NCI-H460 (cell line): ENCODE measurements at places on chromosomes 3 and 15. TPM values are rescaled to one million over a fixed set of nuclear protein-coding genes. Genes with fewer than 3 reads are reported as not detected.

GRCh38 chr3:58200121-58200709 lies 10.6 kb downstream of the DNASE1L3 start:
- no peak for DNase-seq

CORO2B gene
- total RNA-seq = not detected in 2 replicates

DNA sequence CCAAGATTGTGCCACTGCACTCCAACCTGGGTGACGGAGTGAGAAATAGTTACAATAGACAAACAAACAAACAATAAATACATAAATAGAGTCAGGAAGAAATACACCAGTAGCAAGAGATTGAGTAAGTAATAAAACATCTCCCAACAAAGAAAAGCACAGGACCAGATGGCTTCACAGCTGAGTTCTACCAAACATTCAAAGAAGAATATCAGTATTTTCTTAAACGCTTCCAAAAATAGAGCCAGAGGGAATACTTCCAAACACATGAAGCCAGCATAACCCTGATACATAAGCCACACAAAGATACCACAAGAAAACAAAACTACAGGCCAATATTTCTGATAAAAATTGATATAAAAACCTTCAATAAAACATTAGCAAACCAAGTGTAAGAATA lies 30.7 kb upstream of the IGSF10 start:
- no peak for DNase-seq

BCL2A1 gene
- total RNA-seq = not detected in 2 replicates

GRCh38 chr15:39804026-39804425 lies 21.4 kb upstream of the FSIP1 start:
- no peak for DNase-seq

GRCh38 chr3:110910346-110910955 lies 161.2 kb upstream of the NECTIN3 start:
- DNase-seq = no peak

ADAMTS7 gene
- total RNA-seq = 1.8 and 2.1 TPM in 2 replicates

DNA sequence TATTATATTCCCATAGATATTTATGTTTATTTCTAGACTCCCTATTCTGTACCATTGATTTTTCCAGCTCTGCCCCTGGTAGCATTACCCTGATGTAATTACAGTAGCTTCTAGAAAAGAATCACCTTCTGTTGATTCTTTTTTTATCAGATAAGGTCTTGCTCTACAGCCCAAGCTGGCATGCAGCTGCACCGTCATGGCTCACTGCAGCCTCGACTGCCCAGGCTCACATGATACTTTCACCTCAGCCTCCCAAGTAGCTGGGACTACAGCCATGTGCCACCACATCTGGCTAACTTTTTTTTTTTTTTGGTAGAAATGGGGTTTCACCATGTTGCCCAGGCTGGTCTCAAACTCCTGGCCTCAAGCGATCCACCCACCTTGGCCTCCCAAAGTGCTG lies 41.8 kb downstream of the SLC24A1 start:
- DNase-seq = no peak

- no peak for DNase-seq
Measured at GRCh38 chr3:89087851-89088250, 19.6 kb upstream of the EPHA3 start.

CPNE9 gene
- total RNA-seq = not detected in 2 replicates

NR1D2 gene
- total RNA-seq = 16.9 and 19.4 TPM in 2 replicates

IL16 gene
- total RNA-seq = not detected in 2 replicates

DNA sequence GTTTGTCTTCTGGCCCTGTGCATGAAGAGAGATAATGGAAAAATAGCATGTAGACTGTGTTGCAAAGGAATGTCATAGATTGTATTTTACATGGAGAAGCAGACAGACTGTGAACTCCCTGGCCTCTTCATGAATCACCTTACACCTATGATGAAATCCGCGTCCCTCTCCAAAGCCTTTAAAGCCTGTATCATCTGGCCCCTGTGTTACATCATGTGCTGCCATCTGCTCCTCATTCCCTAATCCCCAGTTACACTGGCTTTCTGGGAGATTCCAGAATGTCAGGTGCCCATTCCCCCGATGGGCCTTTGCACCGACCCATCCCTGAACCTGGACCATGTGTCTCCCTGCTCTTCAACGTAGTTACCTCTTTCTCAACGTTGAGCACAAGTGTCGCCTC lies 190.8 kb downstream of the ADAMTSL3 start:
- DNase-seq = no peak

- DNase-seq = no peak
Measured at GRCh38 chr15:101457696-101458095, 31.8 kb downstream of the PCSK6 start.

GRCh38 chr15:84953726-84954125 lies 27.9 kb upstream of the PDE8A start:
- DNase-seq = no peak

DNA sequence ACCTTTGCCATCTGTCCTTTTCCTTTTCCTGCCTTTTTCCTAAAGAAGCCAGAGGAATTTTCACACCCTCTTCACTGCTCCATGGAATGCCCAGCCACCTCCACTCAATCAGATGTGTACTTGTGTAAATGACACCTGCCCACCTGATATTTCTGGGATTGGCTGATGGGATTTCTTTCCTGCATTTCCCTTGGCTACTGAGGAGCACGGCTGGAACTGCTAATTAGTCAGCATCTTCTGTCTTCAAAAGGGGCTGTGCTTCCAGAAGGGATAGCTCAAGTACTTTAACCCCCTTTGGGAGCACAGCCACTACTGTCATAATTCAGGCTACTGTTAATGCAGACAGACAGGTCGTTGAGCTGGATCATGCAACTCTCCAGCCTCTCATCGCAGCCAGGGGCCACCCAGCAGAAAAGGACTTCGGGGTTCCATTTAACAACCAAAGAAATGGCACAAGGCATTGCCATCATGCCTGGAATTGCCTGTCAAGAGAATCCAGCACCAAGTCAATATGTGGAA lies 38.6 kb downstream of the MGLL start:
- no peak for DNase-seq

GRCh38 chr15:77738441-77739302 lies 106.0 kb upstream of the LINGO1 start:
- no peak for DNase-seq

- DNase-seq = no peak
Measured at GRCh38 chr3:186143250-186143649, 34.4 kb upstream of the ETV5 start.

DNA sequence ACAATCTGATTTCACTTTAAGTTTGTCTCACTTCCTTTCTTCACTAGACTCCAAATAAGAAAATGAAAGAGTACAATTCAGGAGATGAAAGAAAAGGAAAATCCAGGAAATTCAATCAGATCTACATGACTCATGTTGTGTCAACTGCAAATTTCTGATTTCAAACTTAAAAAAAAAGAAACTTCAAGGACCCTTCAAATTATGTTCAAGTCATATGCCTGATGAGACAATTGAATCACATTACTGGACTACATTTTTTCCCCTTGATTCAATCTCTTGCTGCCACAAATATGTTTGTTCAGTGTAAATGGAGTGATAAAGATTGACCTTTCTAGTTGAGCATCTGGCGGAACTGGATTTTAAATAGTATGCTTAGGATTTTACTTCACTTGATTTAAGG lies 37.4 kb downstream of the FRMD5 start:
- DNase-seq = no peak

DNA sequence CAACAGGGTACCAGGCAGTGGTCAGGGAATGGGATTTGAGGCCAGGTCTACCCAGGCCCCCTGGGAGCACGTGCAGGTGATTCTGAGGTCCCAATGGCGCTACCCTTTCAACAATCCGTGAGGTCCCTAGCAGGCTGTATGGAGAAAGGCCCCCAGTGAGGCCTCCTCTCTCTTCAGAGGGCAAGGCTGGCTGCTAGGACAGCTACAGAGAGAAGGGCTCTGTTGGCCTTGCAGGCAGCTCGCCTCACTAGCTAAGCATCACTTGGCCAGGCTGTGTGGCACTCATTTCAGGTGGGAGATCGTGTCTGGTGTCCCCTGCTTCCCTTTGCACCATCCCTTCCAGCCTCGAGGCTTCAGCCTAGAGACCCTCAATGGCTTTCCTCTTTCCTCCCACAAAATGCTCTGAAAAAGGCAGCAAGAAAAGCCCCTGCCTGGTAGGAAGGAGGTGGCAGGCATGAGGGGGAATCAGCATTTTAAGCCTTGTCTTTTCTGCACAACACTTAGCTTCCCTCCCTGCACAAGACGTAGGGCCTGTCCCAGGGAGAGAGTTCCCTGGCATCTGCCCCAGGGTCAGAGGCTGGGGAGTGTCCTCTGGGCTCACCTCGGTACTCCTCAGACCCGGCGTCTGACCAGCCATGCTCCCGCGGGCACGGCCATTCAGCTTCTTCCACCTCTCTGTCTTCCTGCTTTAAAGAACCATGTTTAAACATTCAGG lies 111.8 kb downstream of the ASB7 start:
- DNase-seq = no peak

DNAJA4 gene
- total RNA-seq = 0.12 TPM in 1 of 2 replicates, not detected in the other

SCN5A gene
- total RNA-seq = 0.06 and 0.10 TPM in 2 replicates

HRG gene
- 0.10 TPM in 1 of 2 replicates, not detected in the other for total RNA-seq

- DNase-seq = no peak
Measured at GRCh38 chr3:56157693-56158362, 310.4 kb downstream of the ERC2 start.

DNA sequence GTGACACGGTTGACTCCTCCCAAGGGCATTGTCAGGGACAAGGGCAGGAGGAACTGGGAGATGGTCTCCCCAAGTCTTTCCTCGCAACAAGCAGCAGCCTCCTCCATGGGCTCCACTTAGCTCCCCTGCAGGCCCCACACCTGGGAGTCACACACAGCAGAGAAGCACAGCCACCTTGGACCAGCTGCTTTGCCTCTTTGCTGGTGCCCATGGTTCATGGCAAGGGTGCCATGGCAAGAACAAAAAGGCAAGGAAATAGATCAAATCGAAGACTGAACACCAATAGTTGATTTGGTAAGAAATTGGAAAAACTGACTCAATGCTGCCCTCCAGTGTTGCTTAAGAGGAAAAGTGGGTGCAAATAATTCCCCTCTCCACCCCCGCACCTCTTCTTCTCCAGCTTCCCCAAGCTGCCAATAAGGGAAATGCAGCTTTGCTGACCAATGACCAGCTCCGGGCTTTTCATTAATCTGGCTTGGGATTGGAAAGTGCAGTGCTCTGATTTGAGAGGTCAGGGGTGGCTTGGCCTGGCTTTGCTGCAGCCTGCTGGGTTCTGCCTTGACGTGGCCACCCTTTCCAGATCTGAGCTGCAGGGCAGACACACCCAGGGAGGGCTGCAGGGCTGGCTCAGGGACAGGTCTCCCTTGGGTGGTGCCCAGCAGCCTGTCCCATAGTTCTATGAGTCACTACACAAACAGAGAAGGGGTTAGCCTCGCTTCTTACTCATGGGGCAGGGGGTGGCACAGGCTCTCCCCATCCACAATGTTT lies 162.0 kb downstream of the KLF13 start:
- peak; percentile 80 for DNase-seq

GRCh38 chr3:191070201-191070600 lies 128.8 kb upstream of the OSTN start:
- DNase-seq = no peak

P2RY1 gene
- 2.2 and 3.7 TPM in 2 replicates for total RNA-seq

- peak; percentile 33 for DNase-seq
Measured at GRCh38 chr3:111803123-111803593, 55.9 kb upstream of the PHLDB2 start.

DNA sequence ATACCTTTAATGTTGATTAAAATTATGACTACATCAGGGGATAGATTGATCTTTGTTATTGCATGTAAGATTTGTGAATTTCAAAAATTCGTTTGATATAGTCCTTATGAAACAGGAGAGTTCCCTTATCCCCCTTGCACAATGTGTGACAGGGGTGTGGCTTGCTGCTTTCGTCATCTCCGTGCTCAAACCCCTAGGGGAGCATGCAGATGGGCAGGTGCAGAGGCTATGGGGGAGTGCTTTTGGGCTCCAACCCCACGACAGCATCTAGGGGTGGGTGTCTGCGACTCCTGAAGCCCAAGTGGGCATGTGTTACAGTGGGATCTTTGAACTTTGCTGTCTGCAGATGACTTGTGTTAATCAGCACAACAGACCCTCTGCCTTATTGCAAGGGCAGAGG lies 360.1 kb upstream of the GOLIM4 start:
- DNase-seq = no peak

DNA sequence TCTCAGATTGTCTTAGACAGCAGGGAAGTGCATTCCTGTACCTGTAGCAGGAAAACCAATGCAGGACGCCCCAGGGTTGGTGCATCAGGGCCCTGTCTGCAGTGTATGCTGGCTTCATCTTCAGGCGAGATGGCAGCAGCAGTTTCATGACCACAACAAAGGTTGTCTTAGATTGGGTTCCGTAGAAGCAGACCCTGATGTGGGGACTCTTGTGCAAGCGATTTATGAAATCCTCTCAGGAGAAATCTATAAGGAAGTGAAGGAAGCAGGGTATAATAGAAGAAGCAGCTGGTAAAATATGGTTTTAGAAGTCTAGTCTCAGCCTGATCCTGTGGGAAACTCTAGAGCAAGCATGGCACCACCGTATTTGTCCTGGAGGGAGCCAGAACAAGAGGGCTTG lies 25.0 kb downstream of the DNAH1 start:
- no peak for DNase-seq

GANC gene
- 9.2 and 12.6 TPM in 2 replicates for total RNA-seq

DNA sequence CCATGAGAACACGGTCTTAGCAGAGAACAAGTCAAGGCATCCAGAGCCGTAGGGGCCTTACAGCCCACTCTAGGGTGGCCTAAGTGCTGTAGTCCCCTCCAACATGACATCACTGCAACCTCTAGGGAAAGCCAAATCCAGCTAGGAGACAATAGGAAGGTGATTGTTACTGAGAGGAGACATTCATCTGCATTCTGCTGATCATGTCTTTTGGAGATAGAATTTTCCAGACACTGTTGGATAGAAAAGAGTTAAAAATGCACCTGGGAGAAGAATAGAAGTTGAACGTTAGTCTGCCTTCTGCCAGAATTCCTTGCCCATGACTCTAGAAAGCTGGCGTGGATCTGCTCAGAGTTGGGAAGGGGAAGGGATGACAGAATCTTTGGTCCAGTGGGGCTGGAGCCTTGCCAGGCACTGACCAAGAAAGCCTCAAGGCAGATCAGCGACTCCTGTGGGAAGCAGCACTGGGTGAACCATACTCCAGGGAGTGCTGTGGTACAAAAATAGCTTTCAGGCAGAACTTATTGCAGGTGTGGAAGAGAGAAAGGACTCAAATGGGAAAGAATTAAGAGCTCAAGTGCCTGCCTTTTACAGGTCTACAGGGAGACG lies 44.8 kb upstream of the RAF1 start:
- DNase-seq = no peak

GRCh38 chr3:154060238-154061000 lies 60.8 kb upstream of the ARHGEF26 start:
- DNase-seq = no peak

- no peak for DNase-seq
Measured at GRCh38 chr3:170423001-170423615, 4.4 kb downstream of the CLDN11 start.

MINAR1 gene
- total RNA-seq = 0.61 and 0.84 TPM in 2 replicates

PRR20G gene
- total RNA-seq = not detected in 2 replicates
